CD4-positive, alpha-beta T cell (primary cell): ENCODE measurements at places on chromosomes 2 and 18.

DNA sequence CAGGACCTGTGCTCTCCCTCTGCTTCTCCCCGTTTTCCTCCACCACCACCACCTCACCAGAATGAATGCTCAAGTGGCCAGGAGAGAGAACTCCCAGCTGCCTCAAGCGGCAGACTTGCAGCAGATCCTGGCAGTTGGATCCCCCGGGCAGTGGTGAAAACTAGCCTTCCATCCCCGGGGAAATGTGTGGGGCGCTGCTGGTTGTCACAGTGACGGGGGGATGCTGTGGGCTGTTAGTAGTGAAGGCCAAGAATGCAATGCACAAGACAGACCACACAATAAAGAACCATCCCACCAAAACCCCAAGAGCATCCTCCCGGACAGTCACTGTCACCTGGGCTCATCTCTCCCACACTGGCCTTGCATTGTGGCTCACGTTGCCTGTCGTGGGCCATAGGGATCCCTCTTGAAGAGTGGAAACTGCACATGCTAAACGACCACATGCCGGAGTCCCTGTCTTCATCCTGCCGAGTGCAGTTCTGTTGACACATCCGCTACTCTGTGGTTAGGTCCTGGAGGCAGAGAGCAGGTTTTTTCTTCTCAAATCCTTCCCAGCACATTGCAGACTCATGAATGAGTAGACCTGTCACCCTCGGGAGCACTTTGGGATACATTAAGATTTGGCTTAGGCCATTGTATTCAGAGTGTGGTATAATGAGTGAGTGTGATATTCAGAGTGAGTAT is 13.5 kb downstream of the SPATA3 start:
- DNase-seq, result no peak

GRCh38 chr2:239440511-239440959 is 39.7 kb upstream of the HDAC4 start:
- DNase-seq, result no peak

DNA sequence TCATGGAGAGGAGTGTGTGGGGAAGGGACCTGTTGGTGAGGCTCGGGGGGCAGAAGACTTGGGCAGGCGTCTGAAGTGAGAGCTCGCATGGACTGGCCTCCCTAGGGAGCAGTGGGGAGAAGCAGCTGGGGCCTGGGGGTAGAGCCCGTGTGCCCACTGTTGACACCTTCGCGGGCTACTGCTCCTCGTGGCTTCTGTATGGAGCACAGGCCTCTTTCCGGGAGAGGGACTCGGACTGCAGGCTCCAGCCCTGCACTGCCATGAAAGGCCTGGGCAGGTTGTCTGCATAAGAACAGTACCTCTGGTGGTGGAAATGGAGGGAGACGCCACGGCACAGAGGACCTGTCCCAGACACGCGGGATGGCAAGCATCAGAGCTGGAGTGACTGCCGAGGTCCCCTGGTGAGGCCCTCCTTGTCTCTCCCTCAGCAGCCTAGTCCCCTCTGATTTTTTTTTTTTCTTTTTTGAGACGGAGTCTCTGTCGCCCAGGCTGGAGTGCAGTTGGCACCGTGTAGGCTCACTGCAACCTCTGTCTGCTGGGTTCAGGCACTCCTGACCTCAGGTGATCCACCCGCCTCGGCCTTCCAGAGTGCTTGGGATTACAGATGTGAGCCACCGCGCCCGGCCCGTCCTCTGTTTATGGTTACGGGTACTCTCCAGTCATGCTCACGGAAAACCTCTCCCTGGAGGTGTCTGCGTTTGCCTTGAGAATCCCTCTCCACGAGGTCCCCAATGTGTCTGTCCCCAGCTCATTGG is 44.7 kb upstream of the PTMA start:
- DNase-seq, result no peak

DNA sequence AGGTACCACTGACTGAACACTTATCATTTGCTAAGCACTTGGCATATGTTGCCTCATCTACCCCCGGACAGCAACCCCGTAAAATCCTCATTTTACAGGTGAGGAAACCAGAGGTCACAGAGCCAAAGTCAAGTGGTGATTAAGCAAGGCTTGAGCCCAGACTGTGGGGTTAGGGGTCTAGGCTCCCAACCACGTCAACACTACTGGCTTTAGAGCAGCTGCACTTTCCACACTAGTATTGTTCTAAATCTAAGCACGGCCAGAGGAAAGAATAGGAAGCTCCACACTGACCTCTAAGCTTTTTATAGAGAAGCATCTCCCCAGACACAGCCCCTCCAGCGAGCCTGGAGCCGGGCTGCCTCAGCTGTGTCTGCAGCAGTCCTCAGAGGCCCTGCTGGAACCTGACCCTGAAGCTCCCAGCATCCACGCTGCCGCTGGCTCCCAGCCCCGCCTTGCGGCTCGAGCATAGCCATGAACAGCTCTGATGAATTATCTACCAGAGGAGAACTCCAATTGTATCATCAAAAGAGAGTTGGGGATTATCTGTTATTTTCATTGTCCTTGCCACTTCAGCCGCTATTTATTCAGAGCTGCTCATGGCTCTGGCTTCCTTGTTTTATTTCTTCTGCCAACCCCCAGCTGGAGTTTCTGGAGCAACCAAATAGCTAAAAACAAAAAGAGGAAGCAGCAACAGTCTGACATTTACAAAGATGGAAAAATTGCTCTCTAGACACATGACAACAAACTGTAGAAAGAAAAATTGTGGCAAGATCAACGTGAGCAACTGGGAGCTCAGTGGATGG is 62.2 kb upstream of the RTN4 start:
- DNase-seq, result no peak

GRCh38 chr2:206296128-206296527 is 21.7 kb downstream of the ZDBF2 start:
- no peak for DNase-seq

DNA sequence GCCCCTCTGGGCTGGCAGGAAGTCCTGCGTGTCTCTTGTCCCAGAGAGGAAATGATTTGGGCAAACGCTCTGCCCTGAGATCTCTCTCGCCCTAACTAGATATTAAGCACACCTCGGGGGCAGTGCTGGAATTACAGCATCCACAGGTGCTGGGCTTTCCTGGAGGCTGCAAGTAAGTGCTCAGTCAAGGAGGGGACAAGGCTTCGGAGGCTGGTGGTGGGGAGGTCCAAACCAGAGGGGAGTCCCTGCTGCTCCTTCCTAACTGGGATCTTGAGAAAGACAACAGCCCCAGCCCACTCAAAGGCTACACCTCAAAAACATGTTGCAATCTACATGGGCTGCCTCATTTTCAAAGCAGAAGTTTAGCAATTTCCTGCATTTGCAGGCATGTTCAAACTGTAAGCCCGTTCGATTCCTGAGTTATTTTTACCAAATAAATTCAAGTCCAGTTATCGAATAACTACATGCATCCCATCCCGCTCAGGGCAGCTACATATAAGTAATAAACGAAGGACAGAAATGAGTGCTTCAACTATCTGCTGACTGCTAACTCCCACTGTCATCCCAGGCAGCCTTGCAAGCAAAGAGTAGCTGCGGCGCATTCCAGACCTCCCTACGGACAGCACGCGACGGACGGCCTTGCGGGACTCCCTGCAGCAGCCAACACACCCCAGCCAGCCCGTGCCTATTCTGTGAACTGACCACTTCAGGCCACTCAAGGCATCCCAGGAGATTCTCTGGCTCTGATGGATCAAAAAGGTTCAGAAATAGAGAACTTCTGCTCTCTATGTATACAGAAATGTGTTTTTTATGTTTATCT is 27.5 kb downstream of the ZNF516 start:
- no peak for DNase-seq

DNA sequence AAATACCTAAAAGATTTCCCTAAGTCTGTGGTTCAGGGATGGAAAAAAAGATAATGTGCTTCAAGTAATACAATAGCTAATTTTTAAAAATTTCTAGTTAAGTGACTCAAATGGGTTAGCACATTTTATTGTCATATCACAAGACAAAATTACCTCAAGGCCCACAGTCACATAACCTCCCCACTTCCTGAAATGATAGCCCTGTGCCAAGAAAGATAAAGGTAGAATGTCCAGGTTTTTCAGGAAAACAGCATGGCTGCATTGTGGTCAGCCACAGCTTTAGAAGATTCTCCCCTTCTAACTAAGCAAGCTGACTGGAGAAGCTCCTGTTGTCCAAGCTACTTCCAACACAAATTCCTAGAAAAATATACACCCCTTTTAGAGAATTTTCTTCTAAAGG is 127.1 kb upstream of the SLC35G4 start:
- DNase-seq, result no peak

DNA sequence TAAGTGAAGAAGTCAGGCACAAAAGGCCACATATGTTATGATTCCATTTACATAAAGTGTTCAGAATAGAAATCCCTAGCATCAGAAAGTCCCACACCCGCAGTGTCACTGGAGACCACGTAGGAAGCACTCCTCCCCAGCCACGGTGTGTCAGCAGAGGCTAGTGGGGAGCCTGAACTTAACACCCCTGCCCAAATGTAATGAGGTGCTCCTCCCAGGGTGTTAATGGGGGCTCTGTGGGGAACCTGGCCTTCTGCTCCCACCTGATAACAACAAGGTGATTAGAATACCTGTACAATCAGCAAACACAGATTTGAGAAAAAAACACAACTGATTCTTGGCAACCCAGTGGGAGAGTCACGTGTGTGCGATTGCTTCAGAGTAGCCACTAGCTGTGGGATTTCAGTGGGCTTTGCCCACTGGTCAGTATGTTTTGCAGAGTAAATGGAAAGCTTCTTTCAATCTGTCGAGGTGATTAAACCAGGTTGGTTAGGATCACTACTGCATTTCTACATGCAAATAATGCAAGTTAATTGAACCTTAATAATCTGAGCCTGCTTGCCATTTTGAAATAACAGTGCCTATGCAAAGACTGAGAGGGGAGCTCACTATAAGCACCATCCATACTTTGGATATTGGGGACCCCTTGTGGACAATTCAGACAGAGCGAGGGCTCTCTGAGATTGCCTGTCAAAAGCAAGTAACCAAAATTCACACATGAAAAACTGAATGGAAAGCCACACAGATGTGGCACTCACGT is 20.6 kb upstream of the ATRAID start:
- DNase-seq, result peak; percentile 16

DNA sequence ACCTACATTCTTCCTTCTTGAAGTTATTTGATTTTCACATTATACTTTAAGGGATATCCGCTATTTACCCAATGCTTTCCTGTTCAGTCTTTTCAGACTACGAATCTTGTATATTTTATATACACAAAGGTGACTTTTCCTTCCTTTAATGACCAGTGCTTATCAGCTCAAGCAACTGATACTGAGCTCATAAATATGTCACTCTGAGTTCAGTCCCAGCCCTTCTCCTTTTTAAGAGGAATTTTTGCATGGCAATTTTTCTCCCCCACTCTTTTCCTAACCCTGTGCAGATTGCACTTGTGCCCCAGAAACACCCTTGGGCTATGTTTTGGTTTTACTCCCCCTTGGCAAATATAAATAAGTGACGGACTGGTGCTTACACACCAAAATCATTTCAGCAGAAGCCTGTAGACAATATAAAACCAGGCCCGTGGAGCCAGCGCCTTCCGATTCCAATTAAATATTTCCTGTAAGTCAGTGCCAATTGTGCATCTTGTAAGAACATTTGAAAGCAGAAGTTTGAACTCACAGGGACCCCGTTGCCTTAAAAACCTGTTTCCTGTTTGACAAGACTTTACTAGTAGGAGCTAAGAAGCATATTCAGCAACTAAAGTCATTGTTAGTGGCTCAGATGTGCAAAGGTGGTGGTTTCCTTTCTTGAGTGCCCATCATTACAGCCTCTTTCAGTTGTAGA is 66.3 kb upstream of the GATA6 start:
- DNase-seq, result no peak

DNA sequence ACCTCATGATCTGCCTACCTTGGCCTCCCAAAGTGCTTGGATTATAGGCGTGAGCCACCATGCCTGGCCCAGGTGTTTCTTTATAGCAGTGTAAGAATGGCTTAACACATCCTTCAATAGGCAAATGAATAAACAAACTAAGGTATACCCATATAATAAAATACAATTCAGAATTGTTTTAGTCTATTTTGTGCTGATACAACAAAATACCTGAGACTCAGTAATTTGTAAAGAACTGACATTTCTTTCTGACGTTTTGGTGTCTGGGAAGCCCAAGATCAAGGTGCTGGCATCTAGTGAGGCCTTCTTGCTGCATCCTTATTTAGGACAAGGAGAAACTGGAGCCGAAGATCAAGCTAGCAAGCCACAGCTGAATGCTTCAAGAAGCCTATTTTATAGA is 1372.1 kb upstream of the DDX18 start:
- DNase-seq, result no peak

- DNase-seq, result no peak
Measured at GRCh38 chr2:20614201-20615067, 36.5 kb downstream of the HS1BP3 start.

DNA sequence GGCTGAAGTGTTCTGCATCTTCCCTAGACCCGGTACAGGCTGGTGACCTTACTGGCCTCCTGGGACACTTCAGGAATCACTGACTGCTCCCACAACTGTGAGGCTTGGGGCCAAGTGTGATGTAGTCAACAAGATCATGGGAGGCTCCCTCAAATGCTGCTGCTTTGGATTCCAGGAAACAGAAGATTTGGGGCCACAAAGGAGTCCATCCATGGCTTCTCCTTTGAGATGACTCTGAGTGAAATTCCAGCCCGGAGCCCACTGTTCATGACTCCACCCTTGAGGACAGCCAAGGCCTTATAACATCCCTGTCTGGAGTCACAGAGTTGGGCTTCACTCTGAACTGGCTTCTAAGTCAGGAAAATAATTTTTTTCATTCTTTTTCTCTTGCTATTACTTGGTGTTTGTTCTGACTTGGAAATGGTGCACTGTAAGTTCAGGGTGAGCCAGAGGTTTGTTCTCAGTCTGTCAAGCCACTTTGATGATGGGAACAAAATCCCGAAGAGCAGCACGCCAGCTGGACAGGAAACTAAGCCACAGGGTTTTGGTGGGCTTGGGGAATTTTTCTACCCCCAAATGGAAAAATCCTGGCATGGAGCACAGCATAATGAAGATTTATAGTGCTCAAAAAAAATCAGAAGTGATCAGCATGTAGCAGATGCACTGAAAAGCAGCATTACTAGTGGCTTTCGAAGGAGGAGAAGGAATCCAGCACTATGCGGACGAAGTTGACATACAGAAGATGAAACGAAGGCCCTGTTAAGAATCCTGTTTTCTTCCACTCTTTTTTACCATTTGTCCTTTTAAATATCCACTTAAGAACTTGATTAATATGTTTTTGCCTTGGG is 98.1 kb upstream of the ZFP36L2 start:
- no peak for DNase-seq

DNA sequence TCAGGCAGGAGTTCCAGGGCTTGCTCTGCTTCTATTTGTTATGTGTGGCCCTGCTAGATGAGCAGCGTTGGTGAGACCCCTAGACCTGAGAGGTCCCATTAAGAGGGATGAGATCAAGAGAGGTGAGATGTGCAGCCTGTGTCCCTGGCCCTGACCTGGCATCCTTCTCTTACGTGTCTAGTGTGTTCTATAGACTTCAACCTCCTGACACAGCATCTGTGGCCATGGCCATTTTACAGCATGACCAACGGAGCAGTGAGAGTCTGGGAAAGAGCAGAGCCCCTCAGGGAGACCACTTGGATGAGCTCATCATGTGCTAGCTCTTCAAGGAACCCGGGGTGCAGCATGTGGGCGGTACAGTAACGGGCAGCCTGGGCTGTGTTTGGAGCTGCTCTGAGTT is 32.7 kb upstream of the ASPRV1 start:
- no peak for DNase-seq
